ENCODE measurements at places on chromosomes 11 and 22.
A peak's percentile ranks its signal among the peaks of the same experiment; 100 is the strongest.

DNA sequence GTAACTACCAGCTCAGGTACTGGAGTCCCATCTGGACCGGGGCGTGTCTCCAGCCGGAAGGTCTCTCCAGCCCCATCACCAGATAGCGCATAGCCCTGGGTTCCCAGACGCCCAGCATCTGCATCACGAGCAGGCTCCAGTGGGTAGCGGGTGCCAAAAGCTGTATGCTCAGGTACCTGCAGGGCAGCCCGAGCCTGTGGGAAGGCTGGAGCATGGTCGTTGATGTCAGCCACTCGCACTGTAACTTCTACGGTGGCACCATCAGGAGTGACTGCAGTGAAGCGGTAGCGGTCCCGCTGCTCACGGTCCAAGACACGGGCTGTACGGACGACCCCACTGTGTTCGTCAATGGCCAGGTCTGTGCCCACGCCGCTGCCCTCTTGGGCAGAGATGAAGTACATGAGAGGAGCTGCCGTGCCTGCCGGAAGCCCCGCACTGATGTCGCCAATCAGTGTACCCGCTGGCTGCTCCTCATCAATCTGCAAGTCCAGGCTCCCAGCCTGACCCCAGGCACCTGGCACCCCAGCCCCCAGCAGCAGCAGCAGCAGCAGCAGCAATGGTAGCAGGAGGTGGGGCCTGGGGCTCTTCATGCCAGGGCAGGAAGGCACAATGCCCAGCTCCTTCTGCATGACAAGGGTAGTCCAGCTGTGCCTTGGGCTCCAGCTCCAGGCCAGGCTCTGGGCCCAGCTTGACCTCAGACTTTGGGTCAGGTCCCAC lies 14.5 kb downstream of the DCHS1 start:
- DNase-seq, result no peak

DNA sequence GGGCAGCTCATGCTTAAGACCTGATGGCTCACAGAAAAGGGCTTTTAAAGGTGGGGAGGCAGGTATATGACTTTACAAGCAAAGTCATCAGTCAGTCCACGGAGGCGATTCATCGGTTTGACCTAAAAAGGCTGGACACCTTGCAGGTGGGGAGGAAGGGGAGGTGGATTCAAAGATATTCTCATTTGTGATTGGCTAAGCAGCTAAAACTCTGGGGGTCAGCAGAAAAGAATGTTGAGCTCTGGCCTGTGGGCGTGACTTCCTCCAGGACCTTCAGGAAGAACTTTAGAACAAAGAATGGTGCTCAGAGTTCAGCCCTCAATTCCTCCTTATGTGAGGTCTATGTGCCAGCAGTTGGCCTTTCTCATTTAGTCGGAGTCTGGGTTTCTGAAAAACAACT lies 78.3 kb upstream of the LMO1 start:
- no peak for DNase-seq

- DNase-seq, result no peak
These were observed 33.7 kb upstream of the EI24 start for GRCh38 chr11:125535585-125535984.

GRCh38 chr11:112525844-112526590 lies 265.4 kb upstream of the PLET1 start:
- no peak for DNase-seq

GRCh38 chr11:79402912-79403311 lies 37.9 kb downstream of the TENM4 start:
- DNase-seq, result no peak

DNA sequence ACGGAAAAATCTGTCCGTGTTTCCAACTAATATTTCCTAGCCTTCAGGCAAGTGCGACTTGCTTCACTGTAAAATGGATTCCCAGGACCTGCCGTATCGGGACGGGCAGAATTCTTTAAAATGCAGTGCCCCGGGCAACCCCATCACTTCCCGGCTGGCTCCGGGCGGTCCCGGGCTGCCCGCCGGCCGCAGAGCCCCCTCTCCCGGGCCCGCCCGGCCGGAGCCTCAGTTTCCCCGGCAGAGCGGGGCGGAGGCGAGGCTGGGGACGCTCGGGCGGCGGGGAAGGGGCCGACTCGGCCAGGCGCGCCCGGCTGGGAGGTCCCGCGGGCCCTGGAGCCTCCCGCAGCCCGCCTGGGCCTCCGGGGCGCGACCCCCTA lies 84.2 kb upstream of the WNT7B start:
- no peak for DNase-seq

DNA sequence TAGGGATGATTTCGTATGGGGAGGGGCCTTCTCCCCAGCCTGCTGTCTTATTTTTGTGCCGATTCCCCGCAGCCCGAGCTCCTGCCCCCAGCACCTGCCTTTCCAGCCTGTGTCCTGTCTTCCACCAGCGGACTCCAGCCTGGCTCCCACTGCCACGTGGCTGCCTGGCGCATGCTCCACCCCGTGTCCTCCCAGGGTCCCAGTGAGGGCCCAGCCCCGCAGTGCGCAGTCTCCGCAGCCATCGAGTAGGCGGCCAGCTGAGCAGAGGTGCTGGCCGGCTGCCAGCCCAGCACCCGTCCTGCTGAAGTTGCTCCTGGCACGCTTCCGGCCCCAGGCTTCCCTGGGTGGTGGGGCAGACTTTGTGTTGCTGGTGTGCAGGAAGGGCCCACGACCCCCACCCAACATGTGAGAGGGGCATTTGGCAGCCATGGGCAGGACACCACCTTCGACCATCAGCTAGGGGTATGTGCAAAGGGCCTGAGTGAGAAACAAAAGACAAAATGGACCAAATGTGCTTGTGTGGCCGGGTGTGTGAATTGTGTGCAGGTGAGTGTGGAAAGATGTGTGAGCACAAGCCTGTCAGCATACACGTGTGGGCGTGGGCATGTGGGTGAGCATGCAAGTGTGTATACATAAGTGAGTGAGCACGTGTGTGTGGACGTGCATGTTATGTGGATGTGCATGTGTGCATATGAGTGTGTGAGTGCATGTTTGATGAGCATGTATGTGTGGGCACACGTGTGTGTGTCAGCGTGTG lies 55.9 kb downstream of the RTN4R start:
- no peak for DNase-seq

- no peak for DNase-seq
These were observed 43.5 kb downstream of the CD44 start for GRCh38 chr11:35182317-35182939.

- DNase-seq, result no peak
These were observed 45.3 kb downstream of the USP35 start for GRCh38 chr11:78234006-78234405.

GRCh38 chr11:121460941-121461514 lies 8.3 kb upstream of the SORL1-AS1 start:
- DNase-seq, result no peak

- DNase-seq, result no peak
These were observed 78.2 kb upstream of the NARS2 start for GRCh38 chr11:78652843-78653239.

- DNase-seq, result no peak
These were observed 13.1 kb downstream of the RCN1 start for GRCh38 chr11:32103941-32104340.

- DNase-seq, result no peak
These were observed 10.8 kb downstream of the LARGE2 start for GRCh38 chr11:45933131-45933831.

GRCh38 chr22:26008587-26008986 lies 160.7 kb upstream of the SEZ6L start:
- DNase-seq, result no peak

DNA sequence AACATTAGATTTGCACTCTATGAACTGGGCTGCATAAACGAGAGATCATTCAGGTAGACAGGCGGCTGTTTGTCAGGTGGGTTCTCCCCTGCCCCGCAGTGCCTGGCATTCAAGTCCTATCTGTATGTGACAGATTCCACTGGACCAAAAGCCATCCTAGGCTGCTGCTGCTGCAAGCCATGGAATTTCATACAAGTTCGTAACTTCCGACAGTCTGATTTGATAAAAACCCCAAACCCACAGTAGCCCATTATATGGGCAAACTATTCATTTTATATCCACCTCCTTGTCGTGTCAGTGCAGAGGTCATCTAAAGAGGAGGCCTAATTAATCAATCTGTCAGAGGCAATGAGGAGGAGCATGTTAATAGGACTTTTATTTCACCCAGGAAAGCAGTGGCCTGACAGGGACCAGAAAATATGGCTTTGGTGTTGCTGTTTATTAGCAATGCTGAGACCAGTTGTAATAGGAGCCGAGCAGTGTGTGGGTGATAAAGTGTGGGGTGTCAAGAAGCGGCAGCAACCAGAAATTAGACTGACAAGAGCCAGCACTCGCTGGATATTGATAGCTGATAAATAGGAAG lies 124.2 kb downstream of the ARL14EP start:
- no peak for DNase-seq

DNA sequence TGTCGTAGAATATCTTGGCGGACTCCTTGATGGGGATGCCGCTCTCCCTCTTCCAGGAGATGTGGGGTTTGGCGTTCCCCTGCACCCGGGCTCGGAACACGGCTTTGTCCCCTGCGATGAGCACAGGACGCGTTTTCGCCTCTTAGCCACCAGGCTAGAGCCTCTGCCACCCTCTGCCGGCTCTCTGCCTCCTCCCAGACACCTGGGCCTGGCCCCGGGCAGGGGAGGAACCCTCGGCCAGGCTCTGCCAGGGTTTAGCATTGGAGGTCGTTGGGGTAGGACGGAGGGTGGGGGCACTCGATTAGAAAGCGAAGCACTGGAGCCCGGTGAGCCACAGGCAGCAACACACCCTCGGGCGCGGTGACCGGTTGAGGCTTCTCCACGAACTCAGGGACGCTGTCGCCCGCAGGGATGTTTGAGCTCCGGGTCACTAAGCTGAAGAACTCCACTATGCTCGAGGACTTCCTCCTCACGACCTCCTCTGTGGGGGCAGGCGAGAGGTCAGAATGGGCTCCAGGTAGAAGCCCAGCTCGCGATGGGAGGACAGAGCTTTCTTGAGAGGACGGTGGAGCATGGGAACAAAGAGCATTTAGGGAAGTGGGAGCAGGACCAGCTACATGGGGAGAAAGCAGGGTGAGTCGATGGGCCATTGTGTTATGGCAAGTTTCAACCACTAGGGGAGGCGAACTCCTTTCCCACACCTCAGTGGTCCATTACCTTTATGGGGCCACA lies 4.3 kb downstream of the IGSF22 start:
- no peak for DNase-seq

GRCh38 chr11:134215836-134216235 lies 7.9 kb downstream of the NCAPD3 start:
- no peak for DNase-seq

DNA sequence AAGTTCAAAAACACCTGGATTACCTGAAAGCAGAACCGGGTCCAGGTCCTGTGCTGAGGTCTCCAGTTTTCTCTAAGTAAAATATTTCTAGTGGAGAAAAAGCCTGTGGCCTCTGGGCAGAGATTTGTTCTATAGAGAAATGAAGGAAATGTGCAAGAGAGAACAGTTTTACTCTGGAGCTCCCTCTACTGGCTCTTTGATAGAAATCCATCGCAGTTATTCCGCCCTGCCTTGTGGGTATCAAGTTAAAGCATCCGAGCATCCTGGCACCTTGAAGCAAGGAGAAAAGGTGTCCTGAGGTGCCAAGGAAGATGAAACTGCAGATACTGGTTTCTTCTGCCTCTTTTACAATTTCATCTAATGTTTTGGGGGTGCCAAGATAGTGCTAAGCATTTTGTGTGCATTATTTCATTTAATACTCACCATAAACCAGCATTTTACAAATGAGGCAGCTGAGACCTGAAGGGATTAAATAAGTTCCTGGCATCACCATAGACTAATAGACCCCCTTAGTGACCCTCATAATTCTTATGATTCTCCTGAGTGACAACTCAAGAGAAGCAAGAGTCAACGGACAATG lies 113.1 kb upstream of the HSD17B12 start:
- DNase-seq, result peak; percentile 19

- no peak for DNase-seq
These were observed 192.1 kb upstream of the NCAM1 start for GRCh38 chr11:112769170-112769569.

DNA sequence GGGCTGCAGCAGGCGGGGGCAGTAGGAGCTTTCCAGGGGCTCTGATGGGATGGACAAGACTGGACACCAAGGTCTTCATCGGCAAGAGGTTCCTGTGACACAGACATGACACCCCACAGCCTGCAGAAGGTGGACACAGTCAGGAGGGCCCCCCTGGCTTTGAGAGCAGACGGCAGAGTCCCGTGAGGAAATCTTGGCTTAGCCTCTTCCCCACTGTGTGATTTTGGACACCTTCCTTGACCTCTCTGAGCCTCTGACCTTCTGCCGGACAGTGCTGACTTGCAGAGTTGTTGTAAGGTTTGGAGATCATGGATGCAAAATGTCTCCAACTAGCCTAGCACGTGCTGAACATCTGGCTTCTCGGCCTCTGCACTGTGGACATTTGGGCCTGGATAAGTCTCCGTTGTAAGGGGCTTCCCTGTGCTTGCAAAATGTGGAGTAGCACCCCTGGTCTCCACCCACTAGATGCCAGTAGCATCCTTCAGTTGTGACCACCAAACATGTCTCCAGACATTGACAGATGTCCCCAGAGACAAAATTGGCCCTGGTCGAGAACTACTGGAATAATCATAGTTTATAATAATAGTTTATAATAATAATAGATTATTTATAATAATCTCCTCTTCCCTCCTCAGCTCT lies 54.6 kb downstream of the MCM5 start:
- no peak for DNase-seq

- peak; percentile 30 for DNase-seq
These were observed 58.2 kb downstream of the ACER3 start for GRCh38 chr11:76918941-76919386.

DNA sequence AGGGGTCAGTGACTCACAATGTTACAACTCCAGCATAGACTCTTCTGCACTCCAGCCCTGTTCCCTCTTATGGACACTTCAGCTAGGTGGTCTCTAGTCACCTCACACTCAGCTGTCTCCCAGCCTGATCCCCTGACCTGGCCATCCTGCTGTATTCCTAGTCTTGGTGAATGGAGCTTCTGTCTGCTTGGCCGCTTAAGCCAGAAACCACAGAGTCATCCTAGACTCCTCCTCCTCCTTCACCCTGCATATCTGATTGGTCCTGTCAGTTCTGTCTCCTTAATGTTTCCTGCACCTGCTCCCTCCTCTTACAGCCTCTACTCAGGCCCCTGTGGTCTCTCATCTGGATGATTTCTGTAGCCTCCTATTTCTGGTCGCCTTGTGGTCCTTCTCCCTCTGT lies 144.9 kb downstream of the HIPK3 start:
- DNase-seq, result no peak

- no peak for DNase-seq
These were observed 339.5 kb upstream of the LUZP2 start for GRCh38 chr11:24157316-24157715.

- DNase-seq, result no peak
These were observed 11.0 kb upstream of the EHF start for GRCh38 chr11:34609850-34610249.

DNA sequence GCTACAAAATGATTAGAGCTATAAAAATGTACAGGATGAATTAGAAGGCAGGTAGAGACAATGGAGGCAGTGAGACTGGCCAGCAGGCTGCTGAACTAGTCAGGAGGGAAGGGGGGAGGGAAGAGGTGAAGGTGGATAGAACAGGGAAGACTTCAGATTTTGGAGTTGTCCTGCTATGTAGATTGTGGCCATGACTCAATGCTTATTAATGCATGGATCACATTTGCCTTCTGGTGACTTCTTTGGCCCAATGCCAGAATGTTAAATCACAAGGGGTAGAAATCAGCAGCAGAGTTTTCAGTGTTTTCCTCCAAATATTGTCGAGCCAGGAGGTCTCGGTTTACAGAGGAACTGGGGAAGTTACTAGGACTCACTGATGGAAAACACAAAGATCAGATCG lies 346.6 kb downstream of the AASDHPPT start:
- DNase-seq, result peak; percentile 57

Data from non-pigmented ciliary epithelial cell (primary cell).